ENCODE measurements at places on chromosomes 12 and 14. TPM values are rescaled to one million over a fixed set of nuclear protein-coding genes. Genes with fewer than 3 reads are reported as not detected.

DNA sequence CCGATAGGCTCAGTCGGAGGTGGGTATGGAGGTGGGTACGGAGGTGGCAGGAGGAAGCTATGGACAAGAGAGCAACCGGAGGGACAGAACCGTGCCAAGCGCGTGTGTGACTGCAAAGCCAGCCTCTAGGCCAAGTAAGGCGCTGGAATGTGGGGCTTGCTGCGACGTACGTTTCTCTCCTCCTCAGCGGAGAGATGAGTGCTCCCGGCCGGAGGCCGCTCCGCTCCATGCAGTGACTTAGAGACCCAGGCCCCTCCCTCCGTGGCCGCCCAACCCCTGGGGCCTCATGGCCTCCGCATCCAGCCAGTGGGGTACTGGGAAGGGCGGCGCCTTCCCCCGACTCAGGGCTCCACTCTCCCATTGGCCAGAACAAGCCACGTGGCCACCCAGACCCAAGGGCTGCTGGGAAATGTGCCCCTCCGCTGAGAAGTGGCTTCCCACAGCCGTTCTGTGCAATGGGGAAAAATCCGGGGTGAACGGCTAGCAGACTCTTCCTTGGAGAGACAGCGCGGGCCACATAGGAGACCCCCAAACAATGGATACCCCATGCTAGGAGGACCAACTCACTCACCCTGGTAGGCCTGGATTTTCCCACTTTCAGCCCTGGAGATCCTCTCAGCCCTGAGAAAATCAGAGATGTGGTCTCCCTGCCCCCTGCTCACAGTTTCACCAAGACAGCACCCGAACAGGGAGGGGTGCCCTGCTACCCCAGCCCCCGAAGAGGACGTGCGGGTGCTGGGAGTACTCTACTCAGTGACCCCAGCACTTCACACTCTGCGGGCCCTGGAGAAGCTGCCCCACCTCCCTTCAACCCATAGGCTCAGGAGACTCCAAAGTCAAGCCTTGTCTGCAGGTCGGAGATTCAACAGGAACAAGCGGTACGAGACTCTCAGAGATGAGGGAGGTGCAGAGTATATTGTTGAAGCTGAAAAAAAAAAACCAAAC is 66.7 kb downstream of the RIMBP2 start:
- no peak for DNase-seq

DNA sequence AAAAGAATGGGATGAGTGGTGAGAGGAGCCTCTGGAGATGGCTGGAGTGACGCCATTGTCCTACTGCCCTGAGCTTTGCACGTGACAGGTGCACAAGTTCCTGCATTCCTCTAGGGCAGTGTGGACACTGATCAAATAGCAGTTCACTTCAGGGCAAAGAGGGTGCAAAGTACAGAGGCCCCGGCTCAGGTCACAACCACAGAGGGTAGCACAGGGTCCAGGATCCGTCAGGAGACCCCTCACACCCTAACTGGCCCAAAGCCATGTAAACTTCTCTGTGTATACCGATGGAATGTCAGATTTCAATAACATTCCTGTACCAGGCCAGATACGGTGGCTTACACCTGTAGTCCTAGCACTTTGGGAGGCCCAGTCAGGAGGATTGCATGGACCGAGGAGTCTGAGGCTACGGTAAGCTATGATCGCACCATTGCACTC is 10.4 kb upstream of the FBLN5 start:
- DNase-seq: no peak

DNA sequence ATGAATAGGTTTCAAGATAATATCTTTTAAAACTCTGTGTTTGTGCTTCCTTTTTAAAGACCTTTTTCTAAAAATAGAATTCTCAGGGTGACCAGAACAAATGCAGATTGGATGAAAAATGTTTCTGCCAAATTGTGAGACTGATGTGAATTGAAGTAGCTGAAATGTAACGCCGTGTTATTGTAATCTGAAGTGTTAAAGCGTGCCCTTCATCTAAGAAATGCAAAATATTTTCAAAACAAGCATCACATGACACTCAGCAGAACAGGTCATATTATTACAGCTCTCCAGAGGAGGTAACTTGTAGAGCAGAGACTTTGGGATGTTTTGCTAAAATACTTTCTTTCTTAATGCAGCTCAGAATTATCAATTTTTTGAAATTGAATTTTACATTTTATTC is 90.0 kb upstream of the PLEKHA5 start:
- no peak for DNase-seq

GRCh38 chr14:39351708-39352107 is 80.5 kb downstream of the FBXO33 start:
- DNase-seq: no peak

DNA sequence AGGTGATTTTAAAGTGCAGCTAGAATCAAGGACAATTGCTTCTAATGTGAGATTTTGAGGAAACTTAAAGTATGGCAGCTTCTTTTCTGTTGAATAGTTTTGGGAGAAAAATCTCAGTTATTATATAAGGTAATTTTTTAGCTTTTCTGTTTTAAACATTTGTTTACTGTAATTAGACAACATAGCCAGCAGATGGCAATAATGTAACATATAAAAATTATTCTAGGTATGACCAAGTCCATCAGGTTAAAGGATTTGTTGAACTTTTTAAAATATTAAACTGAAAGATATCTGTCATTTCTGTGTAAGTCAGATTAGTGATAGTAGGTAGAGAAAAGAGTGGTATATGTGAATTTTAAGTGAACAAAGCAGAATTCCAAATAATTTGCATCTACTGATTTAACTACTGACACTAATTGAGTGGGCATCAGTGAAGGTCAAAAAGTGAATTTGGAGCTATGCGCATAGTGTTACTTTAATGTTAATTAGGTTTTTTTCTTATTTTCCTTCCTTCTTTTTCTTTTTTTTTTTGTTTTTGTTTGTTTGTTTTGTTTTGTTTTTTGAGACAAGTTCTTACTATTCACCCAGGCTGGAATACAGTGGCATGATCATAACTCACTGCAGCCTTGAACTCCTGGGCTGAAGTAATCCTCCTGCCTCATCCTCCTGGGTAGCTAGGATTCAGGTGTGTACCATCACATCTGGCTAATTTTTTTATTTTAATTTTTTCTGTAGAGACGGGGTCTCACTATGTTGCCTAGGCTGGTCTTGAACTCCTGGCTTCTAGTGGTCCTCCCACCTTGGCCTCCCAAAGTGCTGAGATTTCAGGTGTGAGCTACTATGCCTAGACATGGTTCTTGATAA is 18.6 kb downstream of the PRORP start:
- DNase-seq: no peak

DNA sequence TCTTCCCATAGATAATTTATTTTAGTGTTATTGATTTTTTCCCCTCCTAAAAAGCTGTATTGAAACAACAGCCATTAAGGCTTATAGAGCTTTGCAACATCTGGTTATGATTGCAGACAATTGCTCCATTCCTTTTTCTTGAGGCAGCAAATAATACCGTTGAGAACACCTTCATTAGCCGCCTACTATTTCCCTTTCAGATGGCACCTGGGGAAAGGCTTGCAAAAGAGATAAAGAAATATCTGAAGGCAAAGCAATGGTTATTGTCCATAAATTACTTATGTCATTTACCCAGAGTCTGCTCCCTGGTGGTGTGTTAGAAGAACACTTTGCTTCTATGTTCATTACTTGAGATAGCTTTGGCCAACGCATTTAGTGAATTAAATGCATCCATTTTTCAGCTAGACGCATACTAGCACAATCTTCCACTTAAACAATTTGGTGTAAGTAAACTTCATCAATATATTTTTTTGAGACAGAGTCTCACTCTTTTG is 377.8 kb downstream of the KCNH5 start:
- no peak for DNase-seq

GRCh38 chr12:112559784-112560183 is 141.0 kb downstream of the PTPN11 start:
- DNase-seq: no peak

DNA sequence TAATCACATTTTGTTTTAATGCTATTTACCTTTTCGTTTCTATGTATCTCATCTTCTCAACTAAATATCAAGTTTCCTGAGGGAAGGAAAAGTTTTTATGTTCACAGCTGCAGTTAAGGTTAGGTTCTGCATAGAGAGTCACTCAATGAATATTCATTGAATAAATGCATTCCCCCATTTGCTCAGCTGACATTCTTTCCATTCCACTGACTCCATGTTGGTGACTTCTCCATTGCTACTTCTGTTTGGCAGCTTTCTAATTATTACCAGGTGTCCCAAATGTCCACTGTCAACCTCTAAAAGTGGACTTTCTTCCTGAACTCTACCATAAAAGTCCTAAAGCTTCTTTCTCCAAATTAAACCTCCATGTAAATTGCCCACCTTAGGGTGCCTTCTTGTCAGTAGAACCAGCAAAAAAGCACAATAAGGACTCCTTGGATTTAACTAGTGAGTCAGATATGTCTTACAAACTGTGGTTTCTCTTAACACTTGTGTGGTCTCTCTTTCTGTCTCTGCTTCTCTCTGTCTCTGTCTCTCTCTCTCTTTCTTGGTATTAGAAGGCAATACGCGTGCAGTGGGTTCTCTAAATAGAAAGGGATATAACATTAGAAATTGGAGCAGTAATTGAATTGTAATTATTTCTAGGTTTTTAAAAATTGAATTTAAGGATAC is 85.9 kb downstream of the TMEM117 start:
- DNase-seq: no peak

DNA sequence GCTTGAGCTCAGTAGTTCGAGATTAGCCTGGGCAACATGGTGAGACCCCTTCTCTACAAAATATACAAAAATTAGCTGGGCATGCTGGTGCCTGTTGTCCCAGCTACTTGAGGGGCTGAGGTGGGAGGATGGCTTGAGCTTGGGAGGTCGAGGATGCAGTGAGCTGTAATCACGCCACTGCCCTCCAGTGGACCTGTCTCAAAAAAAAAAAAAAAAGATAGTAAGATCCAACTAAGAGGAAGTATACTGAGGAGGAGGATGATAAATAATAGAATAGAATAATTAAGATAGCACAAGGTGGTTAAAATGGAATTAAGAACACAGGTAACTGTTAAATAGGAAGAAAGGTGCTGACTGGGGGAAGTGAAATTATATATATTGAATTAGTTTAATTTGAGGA is 37.0 kb upstream of the BAZ1A start:
- DNase-seq: no peak

DNA sequence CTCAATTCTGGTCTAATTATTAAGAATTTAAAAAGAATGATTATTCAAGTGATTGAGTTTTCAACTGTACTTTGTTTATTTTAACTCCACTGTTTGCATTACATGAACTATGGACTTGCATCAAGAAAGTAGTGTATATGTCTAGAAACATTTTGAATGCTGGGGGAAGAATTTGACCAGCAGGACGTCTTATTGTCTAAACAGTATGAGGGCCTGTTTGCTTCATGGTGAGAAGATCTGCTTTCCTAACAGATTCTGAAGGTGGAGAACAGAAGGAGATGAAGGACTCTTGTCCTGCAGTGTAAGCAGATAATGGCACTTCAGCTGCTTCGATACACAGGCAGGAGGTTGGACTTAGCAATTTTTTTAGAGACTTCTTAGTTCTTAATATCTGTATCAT is 176.0 kb downstream of the DACT1 start:
- DNase-seq: no peak

- no peak for DNase-seq
Measured at GRCh38 chr12:24591079-24591626, 357.7 kb downstream of the BCAT1 start.

GRCh38 chr14:24398293-24398652 is 530 bp upstream of the NYNRIN start:
- DNase-seq: no peak

DNA sequence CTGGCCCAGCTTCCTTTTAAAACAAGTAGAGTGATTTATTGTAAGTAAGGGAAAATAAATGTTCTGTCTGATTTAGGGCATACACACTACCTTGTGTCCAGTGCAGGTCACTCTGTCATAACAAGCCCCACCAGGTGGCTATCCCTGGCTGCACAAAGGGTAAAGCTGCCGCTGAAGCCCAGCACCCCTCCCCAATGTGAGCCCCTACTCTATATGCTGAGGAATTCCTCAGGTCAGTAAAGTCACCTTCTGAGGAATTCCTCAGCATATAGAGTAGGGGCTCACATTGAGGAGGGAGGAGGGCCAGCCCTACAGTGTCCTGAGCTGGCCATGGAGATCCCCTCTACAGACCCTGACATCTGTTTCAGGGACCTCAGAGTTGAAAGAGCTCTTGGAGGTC is 67.2 kb downstream of the TBC1D30 start:
- DNase-seq: no peak

DNA sequence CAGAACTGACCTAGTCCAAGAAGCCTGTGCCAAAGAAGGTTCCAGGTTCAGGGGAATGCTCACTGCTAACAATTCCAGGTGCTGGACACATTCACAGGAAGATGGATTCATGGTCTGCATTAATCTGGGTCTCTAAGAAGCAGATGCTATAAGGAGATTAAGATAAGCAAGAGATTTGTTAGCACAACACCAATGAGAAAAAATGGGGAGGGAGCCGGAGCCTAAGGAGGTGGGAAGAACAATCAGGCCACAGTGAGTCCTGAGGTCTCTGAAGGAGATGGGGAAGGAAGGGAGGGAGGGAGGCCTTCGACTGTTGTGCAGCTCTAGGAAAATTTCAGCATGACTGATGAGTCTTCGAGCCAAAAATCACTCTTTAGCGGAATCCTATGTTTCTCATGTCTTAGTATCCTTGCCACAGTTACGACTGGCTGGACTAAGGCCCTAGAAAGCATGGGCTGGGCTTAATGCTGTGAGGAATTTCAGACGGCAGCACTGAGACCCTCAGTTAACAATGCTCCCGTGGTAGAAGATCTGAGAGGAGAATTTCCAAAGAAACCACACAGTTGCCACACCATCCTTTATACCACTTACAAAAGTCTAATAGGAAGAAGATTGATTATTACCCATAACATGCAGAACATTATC is 31.5 kb upstream of the PTGDR start:
- no peak for DNase-seq

- no peak for DNase-seq
Measured at GRCh38 chr14:77498984-77499527, 440 bp upstream of the ISM2 start.

GRCh38 chr14:68928770-68929550 is 50.1 kb downstream of the ACTN1 start:
- no peak for DNase-seq

DNA sequence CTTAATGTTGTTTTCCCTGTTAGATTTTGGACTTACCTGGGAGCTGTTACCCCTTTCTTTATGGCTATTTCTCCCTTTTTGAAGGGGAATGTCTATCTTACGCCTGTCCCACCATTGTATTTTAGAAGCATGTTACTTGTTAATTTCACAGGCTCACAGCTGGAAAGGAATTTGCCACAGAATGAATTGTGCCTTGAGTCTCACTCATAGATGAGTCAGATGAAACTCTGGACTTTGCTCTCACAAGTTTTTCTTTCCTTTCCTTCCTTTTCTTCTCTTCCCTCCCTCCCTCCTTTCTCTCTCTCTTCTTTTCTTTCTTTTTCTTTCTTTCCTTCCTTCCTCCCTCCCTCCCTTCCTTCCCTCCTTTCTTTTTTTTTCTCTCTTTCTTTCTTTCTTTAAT is 9.3 kb upstream of the ATF7IP start:
- DNase-seq: no peak

The ALDH1L2 gene
- 22.4 TPM for total RNA-seq

The CMTM5 gene
- total RNA-seq: not detected

The CFAP251 gene
- 6.7 TPM for total RNA-seq

The PUS1 gene
- 19.6 TPM for total RNA-seq

The WNT5B gene
- total RNA-seq: 3.6 TPM

The POTEG gene
- total RNA-seq: not detected

The PABPN1 gene
- total RNA-seq: 59.5 TPM

The DIO2 gene
- 2.0 TPM for total RNA-seq

The KRT6C gene
- not detected for total RNA-seq

The SLC5A8 gene
- not detected for total RNA-seq

The RASAL1 gene
- total RNA-seq: not detected

The BBOF1 gene
- total RNA-seq: 4.0 TPM

The ERGIC2 gene
- total RNA-seq: 28.2 TPM

The CEBPE gene
- 2.7 TPM for total RNA-seq

The FLRT2 gene
- 30.5 TPM for total RNA-seq

The SELPLG gene
- total RNA-seq: 45.6 TPM

The GUCY2C gene
- total RNA-seq: not detected

The ANKRD33 gene
- not detected for total RNA-seq

All from omental fat pad (tissue), 4 donors.